Stimulated activated effector memory CD8-positive, alpha-beta T cell treated with anti-CD3 and anti-CD28 coated beads, Interleukin-12 subunit alpha, Interleukin-12 subunit beta, amount 100 ng/mL, for 72 hours (primary cell): ENCODE measurements at places on chromosomes 4 and X.

- no peak for DNase-seq
These were observed 40.1 kb downstream of the UGT2B15 start for GRCh38 chr4:68630371-68630770.

DNA sequence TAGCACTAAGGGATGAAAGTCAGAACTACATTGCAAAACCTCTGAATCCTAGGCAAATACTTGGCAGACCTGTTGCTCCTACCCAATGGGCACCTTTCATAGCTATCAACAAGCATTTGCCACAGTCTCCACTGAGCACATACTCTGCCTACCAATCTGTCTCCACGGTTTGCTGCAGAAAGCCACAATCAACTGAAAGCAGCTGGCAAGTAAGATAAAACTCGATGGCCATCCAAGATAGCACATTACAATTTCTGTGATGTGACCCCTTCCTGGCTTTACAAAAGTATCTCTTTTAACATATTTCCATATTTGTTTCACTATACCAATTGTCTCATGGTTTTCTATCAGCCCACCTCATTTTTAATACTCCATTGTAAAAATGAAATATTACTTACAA lies 1060.5 kb upstream of the INTU start:
- no peak for DNase-seq

DNA sequence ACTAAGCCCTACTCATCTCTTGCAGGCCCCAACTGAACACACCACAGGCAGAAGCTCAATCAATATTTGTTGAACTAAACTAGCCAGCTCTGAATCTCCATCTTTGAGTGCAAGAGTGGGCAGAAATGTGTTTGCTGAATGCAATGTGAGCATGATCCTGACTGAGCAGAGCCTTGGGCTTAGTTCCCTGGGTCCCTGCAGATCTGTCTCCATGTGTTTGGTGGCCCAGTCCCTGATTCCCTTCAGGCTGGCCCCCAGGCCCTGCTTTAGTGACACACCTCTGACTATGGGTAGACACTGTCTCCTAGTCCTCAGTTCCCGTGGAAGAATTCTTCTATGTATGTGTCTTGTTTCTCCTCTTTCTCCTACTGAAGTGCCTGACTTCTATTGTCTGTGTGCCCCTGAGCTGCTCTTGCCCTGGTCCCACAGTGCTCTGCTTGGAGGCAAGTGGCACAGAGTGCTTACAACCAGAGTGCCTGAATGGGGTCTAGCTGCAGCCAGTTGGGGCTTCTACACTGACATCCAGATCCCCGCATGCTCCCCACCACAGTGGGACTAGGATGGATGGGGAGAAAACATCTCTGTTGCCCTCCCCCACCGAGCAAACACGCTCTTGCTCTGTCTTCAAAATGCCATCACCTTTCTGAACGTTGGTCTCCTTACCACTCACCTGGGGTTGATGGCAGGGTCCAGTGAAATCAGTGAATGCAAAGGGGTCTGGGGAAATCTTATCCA lies 9.3 kb downstream of the PJA1 start:
- no peak for DNase-seq

DNA sequence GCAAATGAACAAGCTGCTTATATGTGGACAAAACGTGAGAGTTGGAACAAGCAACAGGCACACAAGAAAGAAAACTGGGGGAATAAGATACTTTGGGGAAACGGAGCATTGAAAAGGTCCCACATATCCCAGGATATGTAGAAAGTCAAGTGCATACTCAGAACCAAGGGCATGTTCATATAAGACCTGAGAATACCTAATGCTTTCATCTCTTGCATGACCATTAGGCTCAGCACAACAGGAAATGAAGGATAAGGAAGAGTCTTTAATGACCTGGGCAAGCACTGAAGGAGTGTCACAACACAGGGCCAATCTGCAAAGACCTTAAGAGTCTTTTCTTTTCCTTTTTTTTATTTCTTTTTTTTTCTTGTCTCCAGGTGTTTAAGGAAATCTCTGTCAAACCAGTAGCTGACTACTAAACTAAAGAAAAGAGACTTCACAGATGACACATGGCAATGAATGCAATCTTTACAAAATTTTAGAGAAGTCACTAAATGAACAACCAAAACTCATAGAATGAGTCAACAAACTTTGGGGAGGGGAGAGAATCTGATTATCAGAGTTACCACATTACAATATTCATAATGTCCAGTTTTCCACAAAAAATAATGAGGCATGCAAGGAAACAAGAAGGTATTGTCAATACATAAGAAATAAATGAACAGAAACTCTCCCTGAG lies 67.9 kb upstream of the STK26 start:
- no peak for DNase-seq

DNA sequence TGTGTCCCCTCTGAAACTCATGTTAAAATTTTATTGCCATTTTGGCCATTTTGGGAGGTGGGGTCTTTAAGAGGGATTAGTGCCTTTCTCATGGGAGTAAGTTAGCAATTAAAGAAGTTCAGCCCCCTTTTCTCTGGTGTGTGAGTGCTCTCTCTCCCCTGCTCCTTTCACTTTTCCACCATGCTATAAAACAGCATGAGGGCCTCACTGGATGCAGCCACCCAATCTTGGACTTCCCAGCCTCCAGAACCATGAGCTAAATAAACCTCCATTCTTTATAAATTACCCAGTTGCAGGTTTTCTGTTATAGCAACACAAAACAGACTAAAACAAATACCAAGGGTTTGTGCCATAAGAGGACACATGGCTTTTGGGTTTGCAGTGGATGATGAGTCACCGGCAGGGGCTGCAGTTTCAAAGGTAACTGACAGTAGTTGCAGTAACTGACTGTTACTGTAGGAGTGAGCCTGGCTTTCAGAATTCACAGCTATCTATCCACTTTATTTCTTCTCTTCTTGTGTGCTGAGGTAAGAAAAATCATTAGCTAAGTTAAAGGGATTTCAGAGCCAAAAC lies 121.5 kb downstream of the PPEF1 start:
- no peak for DNase-seq

- no peak for DNase-seq
These were observed 6.2 kb downstream of the MGARP start for GRCh38 chr4:139273835-139274234.

- no peak for DNase-seq
These were observed 42.2 kb upstream of the CXCL8 start for GRCh38 chr4:73698217-73698616.

DNA sequence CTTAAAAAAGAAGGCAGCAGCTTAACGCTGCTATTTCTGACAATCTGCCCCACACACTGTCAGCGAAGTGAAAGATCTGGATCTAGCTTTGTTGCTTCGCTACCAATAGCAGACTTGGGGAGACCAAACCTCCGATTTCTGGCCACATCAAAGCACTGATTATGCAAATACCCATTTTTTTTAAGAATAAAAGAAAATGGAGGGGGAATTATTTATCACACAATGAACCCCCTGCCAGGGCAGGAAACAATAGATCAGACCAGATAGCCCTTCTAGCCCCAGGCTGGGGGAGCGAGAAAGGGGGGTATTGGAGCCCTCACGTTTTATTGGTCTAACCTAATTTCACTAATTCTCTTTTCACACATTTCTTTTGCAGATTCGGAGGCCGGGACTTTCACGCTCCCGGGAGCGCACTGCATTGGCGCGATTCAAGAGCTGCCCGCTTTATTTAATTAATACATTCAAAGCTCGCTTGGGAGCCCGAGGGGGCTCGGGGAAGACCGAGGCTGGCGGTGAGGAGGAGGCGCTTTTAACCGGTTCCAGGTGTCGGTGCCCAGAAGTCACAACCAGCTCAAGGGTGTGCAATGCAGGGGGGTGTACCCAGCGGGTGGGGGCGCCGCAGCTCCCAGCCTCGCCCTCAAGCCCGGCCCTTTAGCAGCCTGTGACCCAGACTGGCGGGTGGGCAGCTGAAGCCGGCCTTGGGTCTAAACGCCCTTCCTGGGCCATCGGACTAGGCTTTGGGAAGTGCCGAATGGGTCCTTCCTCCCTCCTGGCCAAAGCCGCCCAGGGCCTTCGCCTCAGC lies 5.5 kb downstream of the NEUROG2 start:
- DNase-seq = no peak

- DNase-seq = no peak
These were observed 275.8 kb upstream of the CPEB2 start for GRCh38 chr4:14726441-14726840.

GRCh38 chrX:38672646-38673045 lies 111.3 kb downstream of the TSPAN7 start:
- no peak for DNase-seq

GRCh38 chr4:178140326-178140915 lies 698.2 kb upstream of the AGA start:
- DNase-seq = no peak
